HL-60 (cell line): ENCODE measurements at places on chromosomes 3 and 15.

DNA sequence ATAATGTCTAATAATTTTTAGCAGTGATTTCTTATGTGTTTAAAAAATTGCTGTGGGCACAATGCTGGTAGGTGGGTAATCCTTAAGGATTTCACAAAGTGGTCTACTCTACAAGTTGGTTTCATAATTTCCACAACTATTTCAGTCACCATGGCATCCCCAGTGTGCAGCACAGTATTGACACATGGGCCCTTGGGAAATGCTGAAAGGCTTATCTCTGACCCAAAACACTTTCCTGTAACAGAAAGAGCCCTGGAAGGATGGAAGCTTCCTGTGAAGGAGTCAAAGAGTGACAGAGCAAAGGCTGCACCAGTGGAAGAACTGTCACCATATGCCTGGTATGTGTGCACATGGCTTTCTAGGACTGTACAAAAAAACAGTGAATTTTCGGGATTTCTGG lies 153.7 kb downstream of the ANO10 start:
- DNase-seq, result no peak

- DNase-seq, result no peak
These were observed 82.8 kb downstream of the CHL1 start for GRCh38 chr3:279325-279724.

- DNase-seq, result no peak
These were observed 13.1 kb downstream of the ANO10 start for GRCh38 chr3:43608751-43609150.

- no peak for DNase-seq
These were observed 380.4 kb upstream of the PROK2 start for GRCh38 chr3:72165317-72165716.

DNA sequence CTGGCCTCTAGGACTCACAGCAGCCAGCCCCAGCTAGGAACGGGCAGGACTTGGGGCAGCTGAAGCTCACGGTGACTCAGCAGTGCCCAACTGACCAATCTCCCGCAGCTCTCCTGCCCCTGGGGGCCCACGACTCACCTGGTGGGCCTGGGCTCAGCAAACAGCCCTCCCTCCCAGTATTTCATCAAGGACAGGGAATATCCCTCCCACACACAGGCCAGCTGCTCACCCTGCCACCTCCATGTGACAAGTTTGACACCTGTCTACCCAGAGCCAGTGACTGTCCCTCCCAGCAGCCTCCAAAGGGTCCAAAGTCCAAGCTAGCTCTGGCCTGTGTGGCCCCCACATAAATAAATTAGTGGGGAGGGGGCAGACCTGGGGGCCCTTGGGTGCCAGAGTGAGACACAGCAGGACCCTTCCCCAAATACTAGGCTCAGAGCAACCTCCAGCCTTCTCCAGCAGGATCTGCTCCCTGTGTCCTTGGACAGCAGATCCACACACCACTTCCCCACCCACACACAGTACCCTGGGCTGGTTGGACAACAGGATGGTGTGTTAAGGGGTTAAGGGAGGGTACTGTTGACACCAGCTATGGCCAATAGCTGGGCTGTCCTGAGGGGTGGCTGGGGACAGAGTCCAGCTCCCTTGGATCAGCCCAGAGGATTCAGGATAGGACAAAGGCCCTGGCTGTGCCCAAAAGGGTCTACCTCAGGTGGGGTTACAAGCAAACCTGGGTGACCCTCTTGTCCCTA lies 4.3 kb downstream of the GNAT1 start:
- no peak for DNase-seq

- DNase-seq, result no peak
These were observed 33.9 kb upstream of the MEX3B start for GRCh38 chr15:82079736-82080135.

- no peak for DNase-seq
These were observed 23.3 kb upstream of the TMEM158 start for GRCh38 chr3:45249391-45249790.

- no peak for DNase-seq
These were observed 32.3 kb downstream of the ZNF710 start for GRCh38 chr15:90033448-90033847.

GRCh38 chr3:54211097-54211496 lies 88.7 kb downstream of the CACNA2D3 start:
- DNase-seq, result no peak

GRCh38 chr3:133956982-133957381 lies 61.3 kb upstream of the RAB6B start:
- DNase-seq, result no peak

DNA sequence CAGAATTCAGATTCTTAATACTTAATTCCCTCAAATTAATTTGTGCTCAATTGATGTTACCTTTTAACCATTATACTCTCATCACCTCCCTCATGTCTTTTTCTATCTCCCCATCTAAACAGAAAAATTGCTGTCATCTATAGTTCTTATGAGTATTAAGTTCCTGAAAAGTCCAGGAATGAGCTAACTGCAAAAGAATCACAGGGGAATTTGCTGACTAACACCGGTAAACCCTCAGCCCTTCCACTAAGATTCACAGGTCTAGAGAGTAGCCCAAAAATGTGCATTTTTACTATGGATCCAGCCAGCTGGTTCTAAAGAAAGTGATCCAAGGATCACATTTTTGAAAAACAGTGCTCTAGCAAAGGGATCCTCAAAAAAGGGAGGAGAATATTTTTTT lies 67.0 kb downstream of the SETD2 start:
- no peak for DNase-seq
